ENCODE measurements at places on chromosomes 4 and X. TPM values are rescaled to one million over a fixed set of nuclear protein-coding genes. Genes with fewer than 3 reads are reported as not detected.

Gene DUSP21
- total RNA-seq: not detected

Gene ODAM
- not detected for total RNA-seq

Gene CXCL10
- total RNA-seq: 1.4 TPM

Gene MBNL3
- 14.3 TPM for total RNA-seq

Gene S100G
- total RNA-seq: not detected

Gene INTU
- total RNA-seq: 48.4 TPM

Gene CT47C1
- not detected for total RNA-seq

Gene CENPC
- total RNA-seq: 67.1 TPM

Gene SH3TC1
- 13.4 TPM for total RNA-seq

Gene VCX
- not detected for total RNA-seq

Gene SOD3
- total RNA-seq: 19.7 TPM

Gene FDCSP
- not detected for total RNA-seq

Gene POLN
- 4.8 TPM for total RNA-seq
